Midbrain (tissue), 1 donor: ENCODE measurements at places on chromosomes 6 and 20.
A peak's percentile ranks its signal among the peaks of the same experiment; 100 is the strongest.

DNA sequence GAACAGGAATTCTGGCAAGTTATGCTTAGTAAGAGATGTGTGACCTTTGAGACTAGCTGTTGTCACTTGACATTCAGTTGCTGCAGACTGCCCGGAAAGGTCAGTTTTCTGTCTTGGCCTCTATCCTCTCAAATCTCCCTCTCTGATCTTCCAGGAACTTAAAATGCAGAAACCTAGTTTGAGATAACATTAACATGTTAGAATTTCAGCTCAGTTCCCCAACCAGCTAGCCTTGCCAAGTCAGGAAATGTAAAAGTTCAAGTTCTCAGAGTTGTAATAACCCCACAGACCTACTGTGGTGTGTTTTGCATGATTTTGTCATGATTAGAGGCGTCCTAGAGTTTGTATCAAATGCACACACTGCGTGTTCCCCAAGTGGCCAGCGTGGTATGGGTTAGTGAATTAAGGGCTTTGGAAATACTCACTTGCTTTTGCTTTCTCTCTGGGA is 46.6 kb downstream of the DUSP22 start:
- no peak for DNase-seq

DNA sequence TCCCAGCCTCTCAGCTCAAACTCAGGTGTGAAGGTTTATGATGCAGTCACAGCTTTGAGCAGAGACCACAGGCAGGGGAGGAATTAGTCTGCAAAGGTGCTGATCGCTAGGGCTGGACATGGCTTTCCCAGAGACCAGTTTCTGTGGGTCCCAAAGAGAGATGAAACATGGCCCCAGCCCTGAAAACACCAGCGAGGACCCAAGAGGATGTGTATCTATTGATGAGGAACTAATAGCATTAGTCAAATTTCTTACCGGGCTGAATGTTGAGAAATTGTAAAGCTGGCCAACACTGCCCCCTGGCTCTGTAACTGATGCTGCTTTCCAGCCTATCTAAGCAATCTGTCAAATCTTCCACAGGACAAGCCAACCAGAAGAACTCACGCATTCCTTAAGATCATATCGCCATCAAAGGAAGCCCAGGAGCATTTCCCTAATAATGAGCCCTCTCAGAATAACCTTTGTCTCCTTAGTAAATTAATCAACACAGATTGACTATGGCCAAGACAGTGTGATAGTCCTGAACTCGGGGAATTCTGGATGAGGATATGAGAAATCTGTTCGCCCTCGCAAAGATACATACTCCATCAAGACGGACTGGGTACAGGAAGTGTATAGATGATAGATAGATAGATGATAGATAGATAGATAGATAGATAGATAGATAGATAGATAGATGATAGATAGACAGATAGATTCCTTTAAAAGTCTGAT is 7.8 kb upstream of the ACSS1 start:
- peak; percentile 85 for DNase-seq

DNA sequence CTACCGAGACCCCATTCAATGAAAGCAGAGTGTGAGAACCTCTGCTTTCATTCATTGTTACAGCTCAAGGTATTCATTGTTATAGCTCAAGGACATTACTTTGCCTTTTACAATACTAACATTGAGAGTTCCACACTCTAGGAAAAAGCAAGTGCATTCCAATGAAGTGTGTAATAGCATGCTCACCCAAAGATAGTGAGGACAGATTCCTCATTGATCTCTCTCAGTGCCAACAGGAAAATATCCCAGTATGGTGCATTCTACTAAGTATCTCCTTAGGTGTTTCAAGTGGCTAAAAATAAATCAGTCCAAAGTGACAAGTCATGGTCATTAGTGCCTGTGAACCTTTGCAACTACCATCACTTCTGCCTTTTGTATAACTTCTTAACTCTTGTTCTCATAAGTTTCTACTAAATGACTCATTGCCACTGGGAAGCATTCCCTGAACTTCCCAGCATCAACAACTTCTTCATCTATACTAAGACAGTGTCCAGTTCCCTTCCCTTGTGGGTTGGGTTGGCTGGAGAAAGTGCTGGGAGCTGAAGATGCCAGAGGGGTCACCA is 140.7 kb upstream of the STXBP5 start:
- DNase-seq, result no peak

DNA sequence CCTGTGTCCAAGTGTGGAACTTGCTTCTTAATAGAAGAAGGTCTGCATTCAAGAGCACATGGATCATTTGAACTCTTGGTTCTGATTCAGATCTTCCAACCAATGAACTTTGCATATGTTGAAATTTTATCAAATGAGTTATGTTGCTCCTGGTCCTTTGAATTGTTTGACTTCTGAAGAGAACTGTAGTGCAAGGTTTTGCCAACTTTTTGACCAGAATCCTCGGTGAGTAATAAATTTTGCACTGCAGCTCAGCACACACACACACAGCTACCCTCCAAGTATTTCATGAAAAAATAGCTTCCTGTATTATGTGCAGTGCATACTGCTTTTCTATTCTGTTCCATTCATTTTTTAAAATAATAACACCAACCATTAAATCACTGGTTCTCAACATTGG is 67.5 kb downstream of the BFSP1 start:
- no peak for DNase-seq
